ENCODE measurements at places on chromosomes 4 and X. TPM values are rescaled to one million over a fixed set of nuclear protein-coding genes. Genes with fewer than 3 reads are reported as not detected.

DNA sequence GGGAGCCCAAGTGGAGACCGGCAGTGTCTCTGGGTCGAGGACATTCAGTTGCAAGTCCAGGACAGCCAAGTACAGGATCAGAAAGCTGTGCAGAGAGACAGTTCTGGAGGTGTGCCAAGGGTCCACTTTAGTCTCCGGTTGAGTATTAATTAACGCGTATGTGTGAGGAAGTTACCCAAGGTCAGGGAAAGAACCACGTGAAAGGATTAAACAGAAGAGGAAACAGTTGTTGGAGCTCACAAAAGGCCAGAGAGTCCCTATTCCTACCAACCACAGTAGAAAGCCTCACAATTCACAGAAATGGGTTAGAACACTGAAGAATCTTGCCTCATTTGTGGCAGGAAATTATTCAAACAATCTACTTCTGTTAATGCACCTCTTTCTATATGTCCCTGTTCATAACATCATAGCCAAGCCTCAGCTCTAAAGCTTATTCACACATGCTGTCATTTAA is 17.9 kb upstream of the NSUN7 start:
- no peaks in the 10 kb centered on the region for H3K27me3 ChIP-seq
- H3K4me1 ChIP-seq: no peaks in the 10 kb centered on the region
- DNase-seq: no peak
- no peak overlapping the region for H3K4me3 ChIP-seq
- H3K36me3 ChIP-seq: no peaks in the 10 kb centered on the region

GRCh38 chrX:68834371-68835103 is 5.7 kb downstream of the EFNB1 start:
- peak; percentile 42 for DNase-seq
- H3K4me3 ChIP-seq: no peak overlapping the region
- H3K27me3 ChIP-seq: no peaks in the 10 kb centered on the region
- H3K36me3 ChIP-seq: peaks cover 5% of the 10 kb centered on the region
- H3K27ac ChIP-seq: no peak overlapping the region

DNA sequence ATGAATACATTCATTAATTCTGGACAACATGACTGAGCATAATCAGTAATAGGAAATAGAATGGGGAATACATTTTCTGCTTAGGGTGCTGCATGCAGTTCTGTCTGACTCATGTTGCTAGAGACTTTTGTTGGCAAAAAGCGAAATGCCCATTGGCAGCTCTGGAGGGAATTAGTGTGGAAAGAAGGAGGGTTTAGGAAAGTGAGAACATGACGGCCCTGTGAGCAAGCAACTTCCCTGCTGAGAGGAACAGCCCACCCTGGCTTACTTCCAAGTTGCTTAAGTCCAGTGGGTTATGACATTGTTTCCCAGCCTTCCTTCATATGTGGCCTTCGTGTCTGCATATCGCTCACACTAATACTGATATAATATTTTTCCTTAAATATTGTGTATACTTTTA is 13.8 kb downstream of the MAD2L1 start:
- peak; percentile 96 for DNase-seq
- no peaks in the 10 kb centered on the region for H3K27me3 ChIP-seq
- H3K27ac ChIP-seq: peak overlapping the region; percentile 87
- H3K4me1 ChIP-seq: peaks cover 6% of the 10 kb centered on the region

DNA sequence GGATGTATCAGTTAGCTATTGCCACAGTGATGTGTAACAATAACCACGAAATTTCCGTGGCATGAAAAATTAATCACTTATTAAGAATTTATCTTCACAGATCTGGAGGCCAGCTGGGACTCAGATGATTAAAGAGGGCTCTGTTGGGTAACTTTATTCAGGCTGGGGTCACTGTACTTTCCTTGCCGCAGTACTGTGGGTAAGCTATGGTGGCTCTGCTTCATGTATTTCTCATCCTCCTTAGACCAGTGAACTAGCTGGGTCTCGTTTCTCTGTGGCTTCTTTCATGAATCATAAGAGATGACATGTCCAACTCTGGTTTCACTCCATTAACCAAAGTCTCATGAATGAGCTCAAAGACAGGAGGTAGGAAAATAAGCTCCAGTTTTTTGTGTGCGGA is 13.5 kb downstream of the TEX13B start:
- H3K27ac ChIP-seq: no peak overlapping the region
- no peaks in the 10 kb centered on the region for H3K27me3 ChIP-seq
- no peaks in the 10 kb centered on the region for H3K4me1 ChIP-seq
- no peak overlapping the region for H3K4me3 ChIP-seq
- no peaks in the 10 kb centered on the region for H3K36me3 ChIP-seq

DNA sequence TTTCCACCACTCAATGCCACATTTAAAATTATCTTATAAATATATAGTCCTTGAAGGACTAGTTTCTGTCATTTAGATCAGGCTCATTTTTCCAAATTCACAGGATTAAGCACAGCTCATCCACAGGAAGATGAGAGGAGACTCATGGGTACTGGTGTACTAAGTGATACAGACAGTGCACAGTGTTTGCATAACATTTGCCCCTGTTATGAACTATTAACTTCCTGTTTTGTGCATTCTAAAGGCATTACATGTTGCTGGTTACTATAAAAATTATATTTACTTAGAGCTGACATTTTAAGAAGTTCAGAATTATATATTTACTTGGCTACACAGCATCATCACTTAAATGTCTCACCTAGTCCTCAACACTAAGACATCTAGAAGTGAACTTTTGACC is 772.0 kb downstream of the TECRL start:
- H3K36me3 ChIP-seq: no peaks in the 10 kb centered on the region
- no peak overlapping the region for H3K27ac ChIP-seq
- H3K27me3 ChIP-seq: no peaks in the 10 kb centered on the region
- DNase-seq: no peak
- H3K4me1 ChIP-seq: no peaks in the 10 kb centered on the region
- no peak overlapping the region for H3K4me3 ChIP-seq

DNA sequence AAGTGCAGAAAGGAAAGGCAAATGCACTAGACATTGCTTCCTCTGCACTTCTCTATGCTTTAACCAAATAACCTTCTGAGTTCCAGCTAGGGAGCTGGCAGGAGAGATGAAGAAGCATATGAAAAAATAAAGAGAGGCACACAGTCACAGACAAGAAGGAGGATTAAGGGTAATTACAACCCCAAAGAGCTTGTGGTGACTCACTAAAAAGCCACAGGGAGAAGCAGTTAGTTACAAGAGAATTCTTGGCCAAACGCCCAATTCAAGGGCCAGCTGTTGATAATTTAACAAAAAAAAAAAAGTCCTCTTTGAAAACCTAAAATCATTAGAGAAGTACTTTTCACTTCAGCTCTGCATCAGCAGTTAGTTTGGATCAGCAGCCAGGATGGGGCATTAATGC is 478.0 kb downstream of the KCNIP4 start:
- H3K36me3 ChIP-seq: no peaks in the 10 kb centered on the region
- no peaks in the 10 kb centered on the region for H3K4me1 ChIP-seq
- no peaks in the 10 kb centered on the region for H3K27me3 ChIP-seq
- H3K27ac ChIP-seq: no peak overlapping the region
- no peak for DNase-seq
- no peak overlapping the region for H3K4me3 ChIP-seq

DNA sequence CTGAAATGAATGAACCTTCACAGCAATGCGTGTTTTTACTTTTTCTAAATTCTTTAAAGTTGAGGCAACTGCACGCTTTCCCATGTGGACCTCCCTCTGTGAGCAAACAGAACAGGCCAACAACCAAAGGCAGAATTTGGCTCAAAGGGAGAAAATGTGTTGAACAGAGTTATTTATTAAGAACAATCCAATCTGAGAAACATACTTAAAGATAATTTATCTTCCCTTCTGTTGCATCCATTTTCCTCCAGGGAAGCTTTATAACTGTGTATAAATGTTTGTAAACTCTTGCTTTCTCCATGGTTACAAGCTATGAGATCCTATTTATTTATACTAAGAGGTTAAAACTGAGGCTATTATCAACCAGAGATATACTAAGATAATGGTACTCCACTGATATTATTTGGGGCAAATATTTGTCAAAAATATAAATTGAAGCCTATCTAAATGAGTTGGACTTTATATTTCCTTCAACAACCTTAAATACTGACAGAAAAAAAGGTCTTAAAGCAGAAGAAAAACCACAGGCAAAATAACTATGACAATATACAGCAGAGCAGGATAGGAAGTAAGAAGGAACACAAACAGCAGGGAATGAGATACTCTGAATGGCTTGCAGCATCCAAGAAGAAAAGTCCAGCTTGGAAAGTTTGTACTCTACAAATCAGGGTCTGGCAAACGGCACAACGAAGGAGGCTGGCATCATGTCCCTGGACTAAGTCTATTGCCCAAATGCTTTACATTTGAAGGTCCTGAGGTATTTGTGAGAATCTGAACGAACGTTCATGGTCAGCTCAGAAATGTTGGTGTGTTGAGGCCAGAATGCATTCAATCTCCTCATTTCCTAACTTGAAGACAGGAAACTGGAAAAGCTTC is 663.2 kb upstream of the INTU start:
- no peak overlapping the region for H3K27ac ChIP-seq
- H3K4me3 ChIP-seq: no peak overlapping the region
- H3K27me3 ChIP-seq: no peaks in the 10 kb centered on the region
- DNase-seq: no peak

GRCh38 chr4:97548943-97549583 is 594.2 kb downstream of the STPG2 start:
- no peaks in the 10 kb centered on the region for H3K4me1 ChIP-seq
- no peak for DNase-seq
- H3K27me3 ChIP-seq: no peaks in the 10 kb centered on the region
- H3K36me3 ChIP-seq: no peaks in the 10 kb centered on the region
- H3K27ac ChIP-seq: no peak overlapping the region

DNA sequence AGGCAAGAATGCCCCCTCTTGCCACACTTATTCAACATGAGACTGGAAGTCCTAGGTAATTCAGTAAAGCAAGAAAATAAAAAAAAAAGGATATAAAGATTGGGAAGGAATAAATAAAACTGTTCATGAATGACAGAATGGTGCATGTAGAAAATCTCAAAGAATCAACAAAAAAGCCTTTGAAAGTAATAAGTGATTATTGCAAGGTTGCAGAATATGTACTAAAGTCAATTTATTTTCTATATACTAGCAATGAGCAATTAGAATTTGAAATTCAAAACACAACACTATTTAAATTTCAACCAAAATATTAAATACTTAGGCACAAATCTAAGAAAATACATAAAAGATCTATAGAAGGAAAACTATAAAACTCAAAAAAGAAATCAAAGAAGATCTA is 58.6 kb downstream of the MAGEA10 start:
- no peaks in the 10 kb centered on the region for H3K36me3 ChIP-seq
- no peaks in the 10 kb centered on the region for H3K4me1 ChIP-seq
- no peak overlapping the region for H3K4me3 ChIP-seq
- H3K27me3 ChIP-seq: no peaks in the 10 kb centered on the region

- peak; percentile 61 for DNase-seq
- H3K4me1 ChIP-seq: no peaks in the 10 kb centered on the region
- peak overlapping the region; percentile 21 for H3K4me3 ChIP-seq
- H3K36me3 ChIP-seq: no peaks in the 10 kb centered on the region
Observed at GRCh38 chrX:47623540-47624027, 3.9 kb upstream of the SYN1 start.

GRCh38 chrX:24963823-24964222 is 51.9 kb downstream of the ARX start:
- DNase-seq: no peak
- H3K36me3 ChIP-seq: no peaks in the 10 kb centered on the region
- H3K27ac ChIP-seq: no peak overlapping the region
- no peaks in the 10 kb centered on the region for H3K27me3 ChIP-seq
- no peaks in the 10 kb centered on the region for H3K4me1 ChIP-seq

- peaks cover 4% of the 10 kb centered on the region for H3K4me1 ChIP-seq
- H3K4me3 ChIP-seq: no peak overlapping the region
- no peaks in the 10 kb centered on the region for H3K27me3 ChIP-seq
Observed at GRCh38 chr4:142380052-142380602, 466.0 kb downstream of the INPP4B start.

Gene SPANXN3
- not detected for total RNA-seq

Gene CSAG2
- total RNA-seq: not detected

Gene PDHA2
- total RNA-seq: not detected

Gene FRAS1
- 0.75 TPM for total RNA-seq
